ENCODE measurements at places on chromosomes 16 and 17.

DNA sequence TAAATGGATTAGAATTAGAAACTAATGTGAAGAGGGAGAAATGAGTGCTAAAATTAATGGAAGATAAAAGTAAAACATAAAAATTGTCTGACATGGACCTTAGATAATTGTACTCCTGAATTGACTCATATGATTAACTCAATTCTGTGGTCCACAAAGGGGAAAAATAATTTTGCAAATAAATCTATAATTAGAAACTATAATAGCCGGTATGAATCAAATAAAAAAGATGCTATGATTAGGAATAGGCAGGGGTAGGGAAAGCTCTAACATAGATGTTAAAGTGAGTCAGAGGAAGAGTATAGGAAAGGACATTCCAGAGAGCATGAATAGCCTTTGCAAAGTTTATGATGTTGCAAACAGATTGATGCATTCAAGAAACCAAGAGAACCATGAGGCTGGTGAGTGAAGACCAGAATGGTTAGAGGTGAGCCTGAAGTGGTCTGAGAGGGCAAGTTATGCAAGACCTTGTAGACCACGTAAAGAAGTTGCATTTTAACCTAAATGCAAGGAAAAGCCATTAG lies 262.1 kb upstream of the CA10 start:
- DNase-seq: peak; percentile 14

- DNase-seq: no peak
These were observed 156.9 kb downstream of the LAT start for GRCh38 chr16:29141586-29142324.

DNA sequence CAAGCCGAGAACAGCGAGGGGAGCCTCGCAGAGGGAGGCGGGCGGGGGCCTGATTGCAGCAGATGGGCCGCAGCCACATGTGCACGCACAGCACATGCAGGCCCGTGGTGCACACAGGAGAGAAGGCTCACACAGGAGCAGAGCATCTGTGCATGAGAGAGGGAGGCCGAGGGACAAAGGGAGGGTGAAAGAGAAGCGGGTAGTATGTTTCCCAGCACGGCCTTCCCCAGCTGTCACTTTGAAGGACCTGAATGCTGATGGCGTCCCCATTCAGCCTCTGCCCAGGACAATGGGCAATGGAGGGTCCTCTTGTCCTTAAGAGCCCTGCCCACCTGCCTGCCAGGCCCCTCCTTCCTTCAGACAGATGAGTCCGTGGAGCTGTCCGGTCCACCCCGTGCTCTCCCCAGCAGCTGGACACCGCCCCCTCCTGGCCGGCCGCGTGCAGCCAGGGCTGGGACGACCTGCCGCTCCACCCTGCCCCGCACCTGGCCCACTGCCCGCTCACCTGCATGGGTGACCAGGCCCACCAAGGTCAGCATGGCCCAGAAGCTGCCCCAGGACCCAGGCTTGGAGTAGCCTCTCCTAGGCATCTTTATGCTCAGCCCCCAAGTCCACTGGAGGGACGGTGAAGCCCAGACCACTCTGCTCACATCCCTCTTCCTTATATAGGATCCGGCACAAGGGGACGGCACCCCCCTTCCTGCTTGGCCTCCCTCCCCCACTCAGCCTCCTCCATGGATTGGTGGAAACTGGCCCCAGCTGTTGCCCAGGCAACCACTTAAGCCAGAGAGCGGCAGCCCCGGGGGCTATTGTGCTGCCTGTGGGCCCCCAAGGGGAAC lies at the start of gene BTBD17:
Gene BTBD17 (minus strand): TSS at position 639 of the 839 bp plus-strand sequence. CDS start 49 bp downstream, at position 590.
- peak; percentile 5 for DNase-seq

- no peak for DNase-seq
These were observed 54.9 kb downstream of the CLEC16A start for GRCh38 chr16:10999300-10999699.

DNA sequence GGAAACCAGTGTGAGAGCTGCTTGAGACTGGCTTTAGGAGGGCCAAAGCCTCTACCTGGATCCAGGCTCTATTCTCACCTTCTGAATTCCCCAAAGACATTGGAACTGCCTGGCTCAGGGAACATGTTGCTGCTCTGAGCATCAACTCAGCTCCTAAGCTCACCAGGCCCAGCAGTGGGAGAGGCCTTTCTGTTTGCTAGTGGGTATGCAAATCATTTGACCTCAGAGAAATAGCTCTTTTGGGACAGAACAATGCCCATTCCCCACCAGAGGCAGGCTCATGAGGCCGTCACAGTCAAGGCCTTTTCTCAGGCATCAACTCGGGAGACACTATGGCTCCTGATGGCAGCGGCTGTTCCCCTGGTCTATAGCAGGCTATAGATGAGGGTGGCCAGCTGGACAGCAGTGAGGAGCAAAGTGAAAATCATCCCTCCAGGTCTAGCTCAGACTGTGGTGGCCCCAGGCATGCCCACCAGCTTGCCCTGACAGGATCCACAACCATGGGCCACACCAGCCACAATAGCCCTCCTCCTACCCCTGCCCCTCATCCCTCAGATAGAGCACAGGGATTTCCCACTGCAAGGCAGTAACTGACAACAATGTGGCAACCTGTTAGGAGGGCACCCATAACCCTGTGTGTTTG lies 30.4 kb upstream of the GFOD2 start:
- no peak for DNase-seq

GRCh38 chr17:54920819-54921218 lies 20.2 kb downstream of the TOM1L1 start:
- no peak for DNase-seq

DNA sequence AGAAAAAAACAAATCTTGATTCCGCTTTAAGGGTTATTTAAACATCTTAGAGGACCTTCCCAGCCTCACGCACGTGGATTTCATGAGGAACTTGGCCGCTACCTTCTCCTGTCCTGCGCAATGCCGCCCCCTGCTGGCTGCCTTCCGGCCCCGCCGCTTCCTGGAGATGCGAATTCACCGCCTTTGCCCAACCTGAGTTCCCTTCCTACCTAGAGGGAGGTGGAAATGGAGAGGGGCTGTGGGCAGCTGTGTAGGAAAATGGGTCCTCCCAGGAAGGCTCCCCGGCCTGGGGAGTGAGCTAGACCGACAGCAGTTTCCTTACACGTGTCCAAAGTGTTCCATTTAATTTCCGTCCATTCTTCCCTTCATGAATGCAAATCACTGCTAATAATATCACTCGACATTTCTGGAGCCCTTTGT lies 1.0 kb upstream of the ABCC12 start:
- DNase-seq: peak; percentile 78

GRCh38 chr17:700504-701094 lies 14.0 kb downstream of the VPS53 start:
- DNase-seq: peak; percentile 45

DNA sequence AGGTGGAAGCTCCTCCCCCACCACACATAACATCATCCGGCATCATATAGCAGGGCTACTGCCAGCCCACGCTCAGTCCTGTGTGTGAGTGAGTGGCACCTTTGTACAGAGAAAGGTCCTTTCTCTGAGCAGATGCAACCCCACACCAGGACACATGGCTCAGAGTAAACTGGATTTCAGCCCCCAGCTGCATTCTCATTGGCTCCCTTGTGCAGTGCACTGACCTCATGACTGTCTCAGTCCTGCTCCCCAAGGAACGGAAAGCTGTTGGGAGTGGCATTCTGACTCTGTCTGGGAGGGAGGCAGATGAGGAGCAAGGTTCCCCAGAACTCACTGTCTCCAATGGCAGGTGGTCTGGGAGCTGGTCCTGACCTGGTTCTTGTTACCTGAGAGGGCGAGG lies 244.1 kb downstream of the PHKB start:
- DNase-seq: no peak

DNA sequence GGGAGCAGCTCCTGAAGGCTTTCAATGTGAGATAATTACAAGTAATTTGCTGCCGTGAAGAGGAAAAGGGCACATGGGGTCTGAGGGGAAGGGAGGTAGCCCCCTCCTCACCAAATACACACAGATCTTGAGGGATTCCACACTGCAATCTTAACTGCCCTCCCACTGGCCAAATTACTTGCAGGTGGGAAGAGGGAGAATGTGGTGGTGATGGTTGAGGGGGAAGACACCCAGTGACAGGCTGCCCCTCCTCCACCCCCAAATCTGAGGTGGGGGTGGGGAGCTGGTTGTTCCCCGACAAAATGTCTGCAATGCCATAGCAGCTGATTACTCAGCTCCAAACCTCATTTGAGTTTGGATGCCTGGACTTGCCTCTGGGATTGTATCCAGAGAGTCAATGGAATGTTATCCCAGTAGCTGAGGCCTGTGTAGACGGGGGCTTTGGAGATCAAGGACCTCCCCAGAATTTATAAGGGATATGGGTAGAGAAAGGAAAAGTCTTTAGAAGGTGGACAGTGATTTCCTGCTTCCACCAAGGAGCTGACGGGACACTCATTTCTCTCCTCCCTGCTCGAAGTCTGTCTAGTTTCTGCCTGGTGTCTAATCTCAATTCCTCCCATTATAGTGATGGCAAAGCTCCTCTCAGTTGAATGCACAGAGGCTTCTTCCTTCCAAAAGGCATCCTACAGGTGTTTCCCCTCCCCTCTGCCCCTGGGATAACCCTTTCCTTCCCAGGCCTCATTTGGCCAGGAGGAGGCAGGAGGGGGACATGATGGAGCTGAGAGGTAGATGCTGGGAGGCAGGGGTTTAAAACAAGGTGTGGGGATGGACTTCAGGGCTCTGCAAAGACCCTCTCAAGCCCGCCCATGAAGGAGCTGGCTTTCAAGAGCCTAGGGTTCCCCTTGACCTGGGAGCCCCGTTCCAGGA lies 8.7 kb downstream of the DLX4 start:
- peak; percentile 23 for DNase-seq

- DNase-seq: no peak
These were observed 29.7 kb upstream of the OR1A2 start for GRCh38 chr17:3167574-3167973.

GRCh38 chr16:10521681-10522274 lies 58.6 kb downstream of the EMP2 start:
- peak; percentile 68 for DNase-seq

GRCh38 chr16:57021757-57022156 lies 32.4 kb downstream of the NLRC5 start:
- no peak for DNase-seq

GRCh38 chr16:81388357-81388756 lies 56.3 kb upstream of the CMIP start:
- no peak for DNase-seq

- no peak for DNase-seq
These were observed 104.4 kb upstream of the AMZ2 start for GRCh38 chr17:68143425-68143824.

- DNase-seq: no peak
These were observed 76.4 kb downstream of the CDH13 start for GRCh38 chr16:82703161-82703560.

DNA sequence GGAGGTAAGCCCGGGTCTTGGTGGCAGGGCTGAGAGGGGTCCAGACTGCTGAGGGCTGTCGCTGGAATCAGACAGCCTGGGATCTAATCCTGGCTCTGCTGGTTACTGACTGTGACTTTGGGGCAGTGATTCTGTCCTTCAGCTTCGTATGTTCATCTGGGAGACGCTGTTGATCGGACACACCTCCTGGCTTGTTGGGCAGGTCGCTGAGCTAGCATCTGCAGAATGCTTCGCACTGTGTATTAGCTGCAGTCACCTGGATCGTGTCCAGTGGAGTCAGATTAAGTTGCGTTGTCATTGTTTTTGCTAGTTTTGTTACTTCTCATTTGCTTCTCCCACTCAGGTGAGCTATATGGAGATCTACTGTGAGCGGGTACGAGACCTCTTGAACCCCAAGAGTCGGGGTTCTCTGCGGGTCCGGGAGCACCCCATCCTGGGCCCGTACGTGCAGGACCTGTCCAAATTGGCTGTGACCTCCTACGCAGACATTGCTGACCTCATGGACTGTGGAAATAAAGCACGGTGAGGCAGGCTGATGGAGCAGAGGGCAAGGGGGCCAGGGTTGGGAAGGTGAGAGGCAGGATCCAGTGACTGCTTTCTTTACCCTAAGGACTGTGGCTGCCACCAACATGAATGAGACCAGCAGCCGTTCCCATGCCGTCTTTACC lies 4.5 kb downstream of the KIF1C start:
- DNase-seq: no peak

DNA sequence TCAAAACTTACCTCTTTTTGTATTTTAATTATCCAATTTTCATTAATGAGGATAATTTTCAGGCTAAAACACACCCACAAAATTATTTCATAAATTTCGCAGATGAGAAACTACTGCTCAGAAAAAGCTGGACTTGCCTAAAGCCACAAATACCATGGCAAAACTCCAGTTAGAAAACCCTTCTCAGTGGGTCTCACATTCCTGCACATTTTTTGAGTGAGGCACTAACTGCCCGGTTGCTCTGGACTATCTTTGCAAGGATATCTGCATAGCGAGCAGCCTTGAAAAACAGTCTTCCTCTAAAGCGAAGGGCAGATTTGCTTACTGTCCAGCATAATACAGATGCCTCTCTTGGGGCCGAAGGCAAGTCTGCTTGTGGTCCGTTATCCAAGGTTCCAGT lies 9.8 kb downstream of the MPHOSPH6 start:
- no peak for DNase-seq

- no peak for DNase-seq
These were observed 765 bp downstream of the MYO18A start for GRCh38 chr17:29179232-29180033.

- DNase-seq: peak; percentile 75
These were observed 86.9 kb downstream of the FOXL1 start for GRCh38 chr16:86665319-86665675.

DNA sequence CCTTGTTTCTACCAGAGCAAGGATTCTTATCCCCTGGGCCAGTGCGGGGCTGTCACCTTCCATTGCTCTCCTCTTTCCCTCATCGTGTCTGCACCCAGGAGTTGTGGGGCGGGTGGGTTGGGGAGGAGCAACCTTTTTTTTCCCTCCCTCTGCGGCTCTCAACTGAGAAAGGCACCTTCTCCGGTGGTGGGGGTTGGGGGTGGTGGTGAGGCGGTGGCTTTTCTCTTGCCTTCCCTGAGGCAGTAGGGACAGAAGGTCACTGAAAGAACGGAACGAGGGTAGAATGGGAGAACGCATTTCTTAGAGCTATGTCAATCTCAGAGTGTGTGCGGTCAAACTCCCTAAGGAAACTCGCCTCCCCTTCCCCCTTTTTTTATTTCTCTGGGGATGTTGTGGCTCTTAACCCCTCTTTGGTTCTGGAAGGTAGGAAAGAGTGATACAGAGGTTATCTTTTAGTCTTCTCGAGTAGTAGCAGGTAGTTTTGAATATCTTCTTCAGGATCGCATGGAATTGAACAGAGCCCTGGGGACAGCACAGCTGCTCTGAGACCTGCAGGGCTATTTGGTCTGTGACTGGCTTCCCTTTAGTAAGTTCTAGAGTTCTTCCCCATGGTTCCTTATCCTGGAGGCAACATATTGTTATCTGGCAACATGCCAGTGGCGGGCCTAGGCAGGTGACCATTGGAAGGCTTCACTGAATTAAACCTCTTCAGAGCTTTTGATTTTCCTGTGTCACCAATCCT lies 994 bp downstream of the CLTC start:
- DNase-seq: peak; percentile 21

DNA sequence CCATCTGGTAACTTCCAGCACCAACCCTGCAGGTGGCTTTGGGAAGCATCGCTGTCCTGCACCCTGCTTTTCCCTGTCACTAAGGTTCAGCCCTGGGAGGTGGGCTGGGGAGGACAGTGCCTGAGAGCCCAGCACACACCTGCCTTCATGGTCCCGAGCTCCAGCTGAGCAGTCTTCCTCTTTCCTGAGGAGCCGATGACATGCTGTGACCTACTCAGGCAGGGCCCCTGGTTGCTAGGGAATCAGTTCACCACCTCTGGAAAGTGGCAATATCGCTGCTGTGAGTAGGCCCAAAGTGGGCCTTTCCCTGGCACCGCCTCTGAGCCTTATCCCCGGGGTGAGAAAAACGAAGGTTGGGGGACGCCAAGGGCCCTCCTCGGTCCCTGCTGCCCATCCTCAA lies 17.9 kb downstream of the ST3GAL2 start:
- DNase-seq: no peak

- peak; percentile 23 for DNase-seq
These were observed 145.3 kb downstream of the IRF8 start for GRCh38 chr16:86044241-86044671.

- no peak for DNase-seq
These were observed 40.1 kb downstream of the MARCHF10 start for GRCh38 chr17:62767997-62768396.

All from fibroblast of upper back skin (primary cell).